ENCODE measurements at places on chromosomes 12 and 14. TPM values are rescaled to one million over a fixed set of nuclear protein-coding genes. Genes with fewer than 3 reads are reported as not detected.

- DNase-seq, result no peak
These were observed 32.6 kb downstream of the ITPR2 start for GRCh38 chr12:26800347-26800746.

GRCh38 chr14:83873669-83874068, 1656.3 kb upstream of the FLRT2 start:
- DNase-seq, result no peak

GRCh38 chr12:40431169-40431568, 206.4 kb downstream of the LRRK2 start:
- DNase-seq, result no peak

DNA sequence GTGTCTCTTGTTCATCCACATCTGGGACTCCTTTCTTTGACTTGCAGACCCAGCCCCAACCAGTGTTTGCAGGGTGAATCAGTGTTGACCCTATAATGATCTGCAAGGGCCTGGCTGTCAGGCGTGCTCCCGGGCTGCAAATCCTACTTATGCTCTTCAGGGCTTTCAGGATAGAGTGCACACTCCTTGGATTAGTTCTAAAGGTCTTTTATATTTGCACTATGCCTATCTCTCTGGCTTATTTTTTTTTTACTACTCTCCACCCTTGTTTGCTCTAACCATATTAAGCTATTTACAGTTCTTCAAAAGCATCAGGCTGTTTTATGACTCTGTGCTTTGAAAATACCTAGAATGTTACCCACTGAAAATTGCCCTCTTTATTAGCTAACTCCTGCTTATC, 4.3 kb upstream of the PRICKLE1 start:
- DNase-seq, result no peak

- peak; percentile 9 for DNase-seq
These were observed 40.5 kb downstream of the SLC2A14 start for GRCh38 chr12:7832059-7832696.

DNA sequence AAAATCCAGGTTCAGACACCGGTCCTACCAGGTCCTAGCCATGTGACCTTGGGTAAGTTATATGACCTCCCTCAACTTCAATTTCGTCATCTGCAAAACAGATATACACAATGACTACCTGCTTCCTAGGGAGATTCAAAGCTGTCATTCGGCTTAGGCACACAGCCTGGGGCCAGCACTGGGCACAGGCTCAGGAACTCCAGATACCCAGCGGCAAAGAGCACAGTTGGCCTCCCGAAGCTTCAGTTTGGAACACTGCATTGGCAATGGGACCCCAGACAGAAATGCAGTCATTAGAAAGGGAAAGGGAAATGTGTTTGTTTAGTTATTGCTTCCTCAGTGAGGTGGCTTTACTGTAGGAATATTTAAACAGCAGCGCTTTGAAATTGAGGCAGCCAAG, 11.4 kb downstream of the PLEKHG6 start:
- no peak for DNase-seq

GRCh38 chr12:11805043-11805442, 155.6 kb downstream of the ETV6 start:
- no peak for DNase-seq

- no peak for DNase-seq
These were observed 18.0 kb upstream of the OR4K5 start for GRCh38 chr14:19902409-19902808.

DNA sequence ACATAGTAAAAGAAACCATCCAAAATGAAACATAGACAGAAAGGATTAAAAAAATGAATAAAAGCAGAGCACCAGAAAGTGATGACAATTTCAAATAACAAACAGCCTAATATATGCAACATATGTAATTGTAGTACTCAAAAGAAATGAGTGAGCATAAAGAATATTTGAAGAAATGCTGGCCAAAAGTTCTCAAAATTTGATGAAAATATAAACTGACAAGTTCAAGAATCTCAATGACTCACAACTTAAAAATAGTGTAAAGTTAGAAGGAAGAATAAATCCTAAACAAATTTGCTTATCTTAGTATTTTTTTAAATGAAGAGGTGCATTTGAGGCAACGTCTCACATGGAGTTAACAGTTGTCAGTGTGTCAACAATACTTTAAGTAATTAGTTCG, 498.9 kb downstream of the SLC6A15 start:
- DNase-seq, result no peak

PCED1B gene
- total RNA-seq, result 57.1 TPM

MYO1H gene
- total RNA-seq, result not detected

SERPINA10 gene
- not detected for total RNA-seq

GALNT8 gene
- 0.58 TPM for total RNA-seq

SERPINA12 gene
- total RNA-seq, result not detected
